ENCODE measurements at places on chromosomes 6 and 20.

DNA sequence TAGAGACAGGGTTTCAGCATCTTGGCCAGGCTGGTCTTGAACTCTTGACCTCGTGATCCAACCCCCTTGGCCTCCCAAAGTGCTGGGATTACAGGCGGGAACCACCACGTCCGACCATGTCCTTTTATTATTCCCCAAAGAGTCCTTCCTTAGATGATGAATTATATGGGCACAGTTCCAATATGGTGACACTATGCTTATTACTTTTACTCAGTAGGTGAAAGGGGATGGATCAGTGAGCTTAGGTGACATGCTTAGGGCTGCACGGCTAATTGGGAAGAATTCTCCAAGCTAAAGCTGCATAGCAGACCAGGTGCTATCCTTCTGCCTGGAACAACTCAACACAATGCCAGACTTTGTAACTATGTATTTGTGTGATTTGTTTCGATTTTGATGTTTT, 38.2 kb upstream of the TFAP2C start:
- DNase-seq: no peak

DNA sequence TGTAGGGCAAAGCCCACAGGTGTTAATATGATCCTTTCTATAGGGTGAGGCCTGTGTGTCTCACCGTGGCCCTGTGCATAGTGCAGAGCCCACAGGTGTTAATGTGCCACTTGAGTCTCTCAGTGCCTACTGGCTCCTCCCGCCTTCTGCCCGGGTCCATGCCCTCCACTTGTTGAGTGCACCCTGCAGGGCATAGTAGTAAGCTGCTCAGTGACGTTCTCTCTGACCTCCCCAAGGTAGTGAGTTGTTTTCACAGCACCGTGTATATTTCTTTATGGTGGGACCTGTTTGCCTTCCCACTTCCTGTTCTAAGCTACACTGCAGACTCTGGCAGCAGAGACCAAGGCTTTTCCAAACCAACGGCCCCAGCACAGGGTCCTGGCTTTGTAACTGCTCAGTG, 64.5 kb upstream of the SLC22A1 start:
- DNase-seq: no peak

- no peak for DNase-seq
Observed at GRCh38 chr20:44932916-44933315, 23.1 kb downstream of the PABPC1L start.

DNA sequence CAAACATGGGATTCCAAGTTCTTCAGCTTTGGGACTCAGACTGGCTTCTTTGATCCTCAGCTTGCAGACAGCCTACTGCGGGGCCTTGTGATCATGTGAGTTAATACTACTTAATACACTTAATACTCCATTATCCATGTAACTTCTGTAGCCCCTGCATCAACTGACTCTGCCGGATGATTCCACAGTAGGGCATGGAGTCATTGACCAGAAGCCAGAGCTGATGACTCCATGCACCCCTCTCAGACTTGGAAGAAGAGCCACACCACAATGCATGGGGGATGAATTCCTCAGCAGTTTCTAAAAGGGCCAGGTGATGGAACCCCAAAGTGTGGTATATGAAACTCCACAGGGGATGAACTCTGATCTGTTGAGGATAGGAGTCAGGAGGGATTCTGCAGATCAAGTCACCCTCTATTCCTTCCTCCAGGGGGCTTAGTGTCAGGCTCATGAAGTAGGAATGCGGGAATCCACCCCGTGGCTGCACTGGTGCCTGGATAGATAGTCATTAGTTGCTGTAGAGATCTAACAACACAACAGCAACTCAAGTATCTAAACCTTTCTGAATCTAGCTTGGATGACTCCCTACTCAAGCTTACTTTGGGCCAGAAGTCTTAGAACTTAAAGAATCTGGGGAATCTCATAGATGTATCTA, 70.2 kb downstream of the GPR6 start:
- DNase-seq: no peak

Measured in Ammon's horn (tissue), 1 donor.